ENCODE measurements at places on chromosomes 11 and 22.

DNA sequence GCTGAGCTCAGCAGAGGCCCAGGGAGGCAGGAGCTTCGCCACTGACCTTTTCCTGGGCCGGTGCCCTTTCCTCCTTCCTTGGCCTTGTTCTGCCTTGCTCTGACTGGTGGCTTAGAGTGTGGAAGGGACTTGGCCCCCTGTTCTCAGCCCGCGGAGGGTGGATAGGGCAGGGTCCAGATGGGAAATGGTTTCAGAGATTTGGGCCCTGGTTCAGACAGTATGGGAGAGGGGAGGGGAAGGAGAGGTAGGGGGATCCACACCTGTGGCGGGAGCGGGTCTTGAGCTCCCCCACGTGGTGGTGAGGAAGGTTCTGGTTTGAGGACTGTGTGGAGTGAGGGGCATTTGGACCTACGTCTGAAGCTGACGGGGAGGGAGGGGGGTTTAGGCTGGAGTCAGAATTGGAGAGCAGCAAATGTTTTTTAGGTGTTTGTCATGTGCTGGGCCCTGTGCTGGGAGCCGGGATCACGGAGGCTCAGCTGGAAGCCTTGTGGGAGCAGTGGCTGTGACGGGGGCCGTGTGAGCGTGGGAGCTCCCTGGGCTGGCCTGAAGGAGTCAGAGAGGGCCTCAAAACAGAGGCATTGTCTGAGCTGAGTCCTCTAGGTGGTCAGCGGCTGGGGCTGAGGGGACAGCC, 27.2 kb downstream of the SHANK3 start:
- DNase-seq = no peak

DNA sequence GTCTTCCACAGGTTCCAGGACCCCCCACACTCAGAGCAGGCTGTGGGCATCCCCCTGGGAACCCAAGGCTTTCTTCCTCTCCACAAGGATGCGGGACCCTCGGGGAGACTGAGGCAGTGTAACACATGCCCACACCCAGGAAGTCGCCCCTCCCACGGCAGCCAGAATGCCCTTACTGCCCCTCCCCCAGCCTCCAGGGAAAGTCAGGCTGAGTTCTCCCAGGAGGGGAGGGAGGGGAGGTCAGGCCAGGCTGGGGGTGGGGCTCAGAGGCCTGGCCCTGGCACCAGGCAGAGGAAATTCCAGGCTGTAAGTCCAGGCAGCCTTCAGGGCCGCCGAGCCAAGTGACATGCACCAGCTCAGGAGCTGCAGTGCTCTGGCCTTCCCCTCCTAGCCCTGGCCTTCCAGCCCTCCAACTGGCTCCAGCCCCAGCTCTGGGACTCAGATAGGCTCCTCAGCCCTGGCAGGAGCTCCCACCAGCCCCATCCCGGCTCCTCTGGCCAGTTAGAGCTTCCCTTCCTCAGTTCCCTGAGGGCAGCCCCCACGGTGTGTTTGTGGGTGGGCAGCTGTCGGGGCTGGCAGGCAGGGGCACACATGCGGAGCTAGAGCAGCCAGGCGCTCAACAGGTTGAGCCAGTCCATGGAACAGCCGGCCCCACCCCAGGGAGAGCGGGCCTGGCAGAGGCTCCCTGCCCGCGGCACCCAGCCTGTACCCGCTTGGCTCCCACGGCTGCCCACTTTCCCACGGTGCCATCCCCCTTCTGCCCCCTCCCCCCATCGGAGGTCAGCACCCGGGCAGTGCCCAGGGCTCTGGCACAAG, 3.6 kb downstream of the BCL9L start:
- DNase-seq = no peak

GRCh38 chr11:15944460-15944859, 411.9 kb downstream of the SOX6 start:
- no peak for DNase-seq

GRCh38 chr11:75276686-75277085, 36.1 kb downstream of the TPBGL start:
- DNase-seq = no peak

GRCh38 chr11:81255895-81256294, 1477.8 kb downstream of the FAM181B start:
- no peak for DNase-seq
